ENCODE measurements at places on chromosomes 4 and X. TPM values are rescaled to one million over a fixed set of nuclear protein-coding genes. Genes with fewer than 3 reads are reported as not detected.
A peak's percentile ranks its signal among the peaks of the same experiment; 100 is the strongest.

DNA sequence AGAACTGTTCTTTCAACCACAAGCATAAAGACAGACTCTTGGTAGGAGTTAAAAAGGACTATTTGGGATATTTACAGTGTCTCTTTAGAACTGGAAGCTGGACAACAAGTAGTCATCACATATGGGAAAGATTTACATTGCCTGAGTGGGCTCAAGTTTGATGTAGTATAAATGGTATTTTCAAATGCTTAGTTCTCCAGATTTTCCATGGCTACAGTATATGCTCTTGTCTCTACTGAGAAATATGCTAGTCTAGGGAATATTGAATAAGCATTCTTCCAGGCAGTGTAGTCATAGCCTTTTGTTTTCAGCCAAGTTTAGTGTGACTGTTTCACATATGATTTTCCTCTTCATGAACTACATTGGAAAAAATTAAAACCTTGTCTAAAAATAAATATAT lies 315.6 kb downstream of the ARHGAP24 start:
- no peaks in the 10 kb centered on the region for H3K4me1 ChIP-seq
- no peak overlapping the region for H3K4me3 ChIP-seq
- no peak for DNase-seq
- H3K27me3 ChIP-seq: no peaks in the 10 kb centered on the region

- H3K4me3 ChIP-seq: no peak overlapping the region
- H3K36me3 ChIP-seq: no peaks in the 10 kb centered on the region
- peaks cover 29% of the 10 kb centered on the region for H3K27me3 ChIP-seq
- H3K4me1 ChIP-seq: peaks cover 10% of the 10 kb centered on the region
Measured at GRCh38 chr4:1411436-1412375, 5.5 kb upstream of the NKX1-1 start.

- H3K27me3 ChIP-seq: no peaks in the 10 kb centered on the region
- no peak overlapping the region for H3K27ac ChIP-seq
- no peak overlapping the region for H3K4me3 ChIP-seq
- H3K36me3 ChIP-seq: no peaks in the 10 kb centered on the region
- DNase-seq: no peak
Measured at GRCh38 chr4:7024336-7024890, 18.8 kb upstream of the TADA2B start.

DNA sequence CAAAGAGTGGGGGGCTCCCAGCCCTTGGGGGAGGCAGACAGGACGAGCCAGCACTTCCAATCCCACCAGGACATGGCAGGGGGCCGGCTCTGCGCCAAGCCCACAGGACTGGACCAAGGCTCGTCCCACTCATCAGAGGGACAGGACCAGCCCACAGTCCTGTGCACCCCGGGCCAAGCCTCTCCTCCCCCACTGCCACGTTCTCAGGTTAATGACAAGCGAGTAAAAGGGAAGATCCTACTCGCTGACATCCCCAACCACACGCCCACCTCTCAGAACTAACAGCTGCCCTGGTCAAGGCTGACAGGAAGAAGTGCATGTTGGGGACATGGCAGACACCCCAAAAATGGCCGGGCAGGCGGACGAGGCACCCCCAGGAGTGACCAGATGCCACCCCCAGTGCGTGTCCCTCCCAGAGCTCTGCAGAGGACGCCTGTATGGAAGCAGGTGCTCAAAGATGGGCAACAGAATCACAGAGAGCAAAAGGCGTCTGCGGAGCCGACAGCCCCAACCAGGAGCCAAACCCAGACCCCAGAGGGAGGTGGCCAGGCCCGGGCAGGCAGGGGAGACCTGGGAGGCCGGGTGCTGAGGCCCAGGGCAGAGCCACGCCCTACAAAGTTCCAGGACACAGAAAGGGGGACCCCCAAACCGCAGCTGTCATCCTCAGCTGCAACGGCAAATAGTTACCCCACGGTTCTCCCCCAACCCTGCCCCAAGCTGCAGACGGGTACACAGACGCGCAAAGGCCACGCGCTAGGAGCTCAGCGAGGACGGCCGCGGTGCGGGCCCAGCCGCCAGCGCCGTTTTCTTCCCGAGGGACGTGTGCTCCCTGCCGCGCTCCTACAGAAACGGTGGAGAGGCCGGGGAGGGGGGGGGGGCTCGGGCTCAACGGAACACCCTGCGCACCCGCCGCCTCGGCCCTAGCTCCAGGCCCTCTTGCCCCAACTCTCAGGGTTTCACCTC lies 1.7 kb downstream of the CTBP1 start:
- DNase-seq: no peak
- peaks cover 9% of the 10 kb centered on the region for H3K4me1 ChIP-seq
- peaks cover 12% of the 10 kb centered on the region for H3K36me3 ChIP-seq
- H3K27ac ChIP-seq: peak overlapping the region; percentile 82

DNA sequence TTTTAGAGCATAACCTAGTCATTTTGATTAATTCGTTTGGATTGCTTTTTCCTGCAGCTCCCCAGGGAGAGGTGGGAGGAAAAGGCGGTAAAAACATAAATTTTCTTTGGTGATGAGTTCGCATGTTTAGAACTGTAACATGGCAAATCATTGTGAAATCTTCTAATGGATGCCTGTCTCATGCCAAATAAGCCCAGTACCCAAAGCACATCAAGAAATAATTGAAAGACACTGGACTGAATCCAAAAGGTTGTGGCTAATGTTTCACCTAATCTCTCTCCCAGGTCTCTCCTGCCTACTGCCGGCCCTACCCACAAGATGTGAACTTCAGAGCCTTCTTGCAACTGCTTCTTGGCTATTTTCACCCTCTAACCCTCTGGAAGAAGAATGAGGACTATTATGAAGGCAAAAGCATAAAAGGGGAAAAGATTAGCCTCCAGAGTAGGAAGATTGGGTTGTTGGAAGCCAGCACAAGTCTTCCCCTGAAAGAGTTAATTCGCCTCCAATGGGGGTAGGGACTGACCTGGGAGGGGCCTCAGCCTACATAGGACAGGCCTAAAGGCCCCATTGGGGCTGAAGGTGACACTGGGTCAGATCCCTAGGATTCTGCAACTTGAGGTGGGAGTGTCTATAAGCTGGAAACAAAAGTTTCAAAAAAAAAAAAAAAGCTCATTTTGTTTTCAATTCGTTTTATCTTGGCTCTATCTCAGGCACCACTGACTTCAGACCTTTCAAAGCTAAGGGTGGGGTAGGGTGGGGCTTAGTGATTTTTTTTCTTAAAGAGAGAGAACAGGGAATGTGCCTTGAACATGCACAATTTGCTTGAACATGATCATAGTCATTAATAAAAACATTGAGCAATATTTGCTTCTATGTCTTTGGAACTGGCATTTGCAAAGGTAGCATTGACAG lies 278.6 kb upstream of the KLF3 start:
- no peaks in the 10 kb centered on the region for H3K27me3 ChIP-seq
- no peaks in the 10 kb centered on the region for H3K4me1 ChIP-seq
- H3K4me3 ChIP-seq: no peak overlapping the region
- H3K27ac ChIP-seq: no peak overlapping the region
- no peaks in the 10 kb centered on the region for H3K36me3 ChIP-seq
- no peak for DNase-seq

DNA sequence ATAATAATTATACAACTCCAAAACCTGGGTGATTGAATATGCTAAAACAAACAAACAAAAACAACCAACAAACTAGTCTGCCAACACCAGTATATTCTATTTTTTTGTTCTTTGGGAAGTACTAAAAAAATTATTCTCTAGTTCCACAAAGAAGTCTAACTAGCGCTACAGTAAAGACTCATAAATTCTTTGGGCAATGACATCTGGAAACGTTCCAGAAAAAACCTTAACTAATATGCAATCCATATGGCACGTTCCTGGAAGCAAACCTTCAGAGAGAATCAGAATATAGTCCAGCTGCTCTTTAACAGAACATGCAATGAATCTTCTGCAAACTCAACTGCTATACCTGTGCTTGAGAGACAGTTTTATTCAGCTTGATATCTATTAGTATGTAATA lies 500.1 kb downstream of the TRAM1L1 start:
- no peak for DNase-seq
- no peaks in the 10 kb centered on the region for H3K27me3 ChIP-seq
- H3K36me3 ChIP-seq: no peaks in the 10 kb centered on the region
- no peak overlapping the region for H3K4me3 ChIP-seq

Gene DDX53
- total RNA-seq: not detected

Gene COL25A1
- total RNA-seq: 4.5 TPM
